ENCODE measurements at places on chromosomes 12 and 14. TPM values are rescaled to one million over a fixed set of nuclear protein-coding genes. Genes with fewer than 3 reads are reported as not detected.

The TROAP gene
- total RNA-seq, result 40.5 TPM

The EML5 gene
- total RNA-seq, result 0.29 TPM

The RFX4 gene
- total RNA-seq, result not detected

The TAS2R14 gene
- total RNA-seq, result 6.8 TPM

The SYCP3 gene
- total RNA-seq, result 0.07 TPM

The GARIN6 gene
- total RNA-seq, result not detected

The PRR4 gene
- total RNA-seq, result 2.3 TPM

The FOXN4 gene
- total RNA-seq, result not detected

The TMEM52B gene
- total RNA-seq, result not detected

The IL22 gene
- not detected for total RNA-seq

The DIO3 gene
- total RNA-seq, result not detected

The ASIC1 gene
- 1.1 TPM for total RNA-seq

The TSHR gene
- total RNA-seq, result not detected

The NELL2 gene
- 0.13 TPM for total RNA-seq

The BBOF1 gene
- total RNA-seq, result 2.7 TPM

The KRT78 gene
- not detected for total RNA-seq

The DCN gene
- 8.0 TPM for total RNA-seq

The ADAMTS20 gene
- not detected for total RNA-seq

The GALNT6 gene
- total RNA-seq, result 72.1 TPM

The SYNDIG1L gene
- total RNA-seq, result not detected

The PPM1A gene
- 28.4 TPM for total RNA-seq

The COPZ1 gene
- 122 TPM for total RNA-seq

The KRT2 gene
- not detected for total RNA-seq

The NFATC4 gene
- total RNA-seq, result 20.2 TPM

The SETD3 gene
- total RNA-seq, result 87.0 TPM

The SLCO1B1 gene
- not detected for total RNA-seq

The SRRM4 gene
- not detected for total RNA-seq

The ARMH4 gene
- 1.9 TPM for total RNA-seq

The DPF3 gene
- 4.4 TPM for total RNA-seq

The GPR137C gene
- total RNA-seq, result 0.53 TPM

The KLRD1 gene
- total RNA-seq, result 0.07 TPM

The DBX2 gene
- total RNA-seq, result not detected

The HPD gene
- not detected for total RNA-seq

The RD3L gene
- not detected for total RNA-seq

The EVL gene
- 18.9 TPM for total RNA-seq

The NDRG2 gene
- not detected for total RNA-seq

The KLC1 gene
- 299 TPM for total RNA-seq

The REP15 gene
- total RNA-seq, result 6.6 TPM

The CCDC198 gene
- not detected for total RNA-seq

The PMCH gene
- 0.36 TPM for total RNA-seq

The IAPP gene
- not detected for total RNA-seq

The PROX2 gene
- total RNA-seq, result not detected

The CCDC197 gene
- total RNA-seq, result not detected

The SOX5 gene
- total RNA-seq, result 1.3 TPM

The TAS2R10 gene
- total RNA-seq, result 1.1 TPM

The OR4E2 gene
- not detected for total RNA-seq

The TAS2R30 gene
- total RNA-seq, result 15.2 TPM

The GPR162 gene
- total RNA-seq, result 9.4 TPM

The OVCH1 gene
- under 0.01 TPM for total RNA-seq

The CLEC4A gene
- total RNA-seq, result 0.14 TPM

The FAM186B gene
- total RNA-seq, result 0.43 TPM

The EIF2S3B gene
- 1.5 TPM for total RNA-seq

The RASAL1 gene
- not detected for total RNA-seq

The RERGL gene
- total RNA-seq, result not detected

The LYZ gene
- not detected for total RNA-seq

The TMEM179 gene
- total RNA-seq, result not detected

The SERPINA12 gene
- not detected for total RNA-seq

The HIGD1C gene
- total RNA-seq, result not detected

The MLEC gene
- 81.5 TPM for total RNA-seq

The TMEM253 gene
- not detected for total RNA-seq

All from thoracic aorta endothelial cell (primary cell).